ENCODE measurements at places on chromosomes 7 and 10.

DNA sequence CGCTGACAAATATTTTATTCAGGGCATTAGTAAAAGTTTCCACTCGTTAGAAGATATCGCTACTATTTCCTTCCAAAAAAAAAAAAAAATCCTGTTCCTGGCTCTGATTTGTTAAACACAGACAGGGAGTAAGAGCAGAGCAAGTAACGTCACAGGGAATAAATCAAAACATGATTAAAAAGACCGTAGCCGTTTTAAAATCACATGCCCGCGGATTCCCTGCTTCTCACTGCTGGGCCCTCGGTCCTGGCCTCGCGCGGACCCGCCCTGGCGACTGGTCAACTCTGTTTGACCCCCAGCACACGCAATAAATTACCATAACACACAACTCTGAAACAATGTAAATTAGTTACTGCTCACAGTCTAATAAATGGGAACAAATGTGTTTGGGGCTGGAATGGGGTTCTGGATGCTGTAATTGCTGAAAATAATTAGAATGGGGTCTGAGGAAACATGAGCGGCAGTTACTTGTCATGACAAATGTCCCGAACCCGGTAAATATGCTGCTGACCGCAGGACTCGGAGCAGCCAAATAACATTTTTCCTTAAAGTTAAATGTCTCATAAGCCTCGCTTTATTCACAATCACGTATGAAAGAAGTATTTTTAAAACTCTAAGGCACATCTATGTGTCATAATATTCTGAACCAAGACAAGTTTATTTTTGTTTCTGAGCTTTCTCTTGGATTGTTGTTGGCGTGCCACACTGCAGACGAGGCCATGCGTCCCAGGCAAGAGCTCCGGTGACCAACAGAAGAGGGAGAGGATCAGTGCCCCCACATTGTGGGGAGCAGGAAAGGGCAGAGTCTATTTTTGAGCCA lies 17.9 kb downstream of the EBF3 start:
- no peak for DNase-seq

DNA sequence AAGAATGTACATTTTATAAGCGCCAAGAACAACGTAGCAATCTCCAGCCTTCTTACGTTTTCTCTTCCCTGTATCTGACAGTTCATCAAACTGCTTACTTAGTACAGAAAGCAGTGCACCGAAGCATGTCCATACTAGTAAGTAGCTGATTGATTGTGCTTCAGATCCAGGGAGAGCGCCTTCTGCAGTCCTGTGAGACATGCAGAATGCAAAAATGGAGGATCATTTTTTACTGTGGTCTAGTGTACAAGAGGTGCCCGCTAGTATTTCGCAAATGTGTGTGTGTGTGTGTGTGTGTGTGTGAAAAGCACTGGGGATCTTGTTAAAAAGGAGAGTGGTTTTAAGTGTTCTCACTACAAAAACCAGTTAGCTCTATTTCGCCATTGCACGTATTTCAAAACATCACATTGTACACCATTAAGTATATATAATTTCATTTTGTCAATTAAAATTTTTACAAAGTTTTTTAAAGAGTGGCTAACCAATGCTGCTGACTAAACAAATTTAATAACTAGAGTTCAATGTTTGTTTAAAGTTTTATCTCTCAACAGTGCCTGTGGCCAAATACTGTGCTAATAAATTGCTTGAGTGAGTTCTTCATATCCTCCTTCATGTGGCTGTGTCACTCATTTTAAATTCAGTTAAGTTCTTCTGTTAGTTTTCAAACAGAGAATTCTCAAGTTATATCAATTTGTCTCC lies 99.6 kb downstream of the ZMYND11 start:
- no peak for DNase-seq

- DNase-seq: no peak
Observed at GRCh38 chr7:152909683-152910544, 150.4 kb downstream of the ACTR3B start.

DNA sequence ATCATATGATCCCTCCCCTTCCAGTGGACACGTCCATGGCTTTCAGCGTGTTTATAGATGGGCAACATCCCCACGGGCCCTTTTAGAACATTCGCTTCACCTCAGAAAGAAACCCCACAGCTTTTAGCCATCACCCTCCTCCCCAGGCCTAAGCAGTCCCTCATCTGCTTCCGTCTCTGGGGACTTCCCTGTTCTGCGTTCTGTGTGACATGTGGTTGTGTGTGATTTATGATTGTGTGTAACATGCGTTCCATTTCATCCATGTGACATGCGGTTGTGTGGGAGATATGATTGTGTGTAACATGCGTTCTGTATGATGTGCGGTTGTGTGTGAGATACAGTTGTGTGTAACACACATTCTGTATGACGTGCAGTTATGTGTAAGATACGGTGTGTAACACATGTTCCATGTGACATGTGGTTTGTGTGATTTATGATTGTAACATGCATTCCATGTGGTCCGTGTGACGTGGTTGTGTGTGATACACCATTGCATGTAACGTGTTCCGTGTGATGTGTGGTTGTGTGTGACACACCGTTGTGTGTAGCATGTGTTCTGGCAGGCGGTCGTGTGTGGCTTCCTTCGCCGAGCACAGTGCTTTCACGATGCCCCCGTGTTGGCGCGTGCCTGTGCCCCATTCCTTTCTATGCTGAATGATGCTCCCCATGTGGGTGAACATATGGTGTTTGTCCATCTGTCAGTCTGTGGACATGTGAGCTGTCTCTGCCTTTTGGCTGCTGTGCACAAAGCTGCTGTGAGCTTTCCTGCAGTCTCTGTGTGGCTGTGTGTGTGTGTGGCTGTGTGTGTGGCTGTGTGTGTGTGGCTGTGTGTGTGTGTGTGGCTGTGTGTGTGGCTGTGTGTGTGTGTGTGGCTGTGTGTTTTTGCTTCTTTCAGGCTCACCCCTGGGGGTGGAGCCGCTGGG lies 26.2 kb downstream of the PWWP2B start:
- DNase-seq: no peak

DNA sequence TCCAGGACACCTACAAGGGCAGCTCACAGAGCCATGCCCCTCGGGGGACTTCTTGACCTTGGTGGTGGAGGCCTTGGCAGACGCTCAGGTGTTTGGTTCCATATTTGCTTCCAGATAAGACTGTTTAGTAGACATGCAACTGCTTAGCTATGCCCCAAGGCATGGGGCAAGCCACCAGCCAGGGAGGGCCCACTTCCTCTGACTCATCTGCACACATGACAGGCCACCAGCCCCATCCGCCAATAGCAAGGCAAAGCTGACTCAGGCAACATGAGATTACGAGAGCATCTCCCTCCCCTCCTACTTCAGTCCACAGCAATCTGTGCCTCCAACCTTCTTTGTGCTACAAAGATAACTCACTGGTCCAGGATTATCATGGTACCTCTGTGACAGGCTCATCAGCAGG lies 54.9 kb downstream of the KCNMA1 start:
- no peak for DNase-seq

DNA sequence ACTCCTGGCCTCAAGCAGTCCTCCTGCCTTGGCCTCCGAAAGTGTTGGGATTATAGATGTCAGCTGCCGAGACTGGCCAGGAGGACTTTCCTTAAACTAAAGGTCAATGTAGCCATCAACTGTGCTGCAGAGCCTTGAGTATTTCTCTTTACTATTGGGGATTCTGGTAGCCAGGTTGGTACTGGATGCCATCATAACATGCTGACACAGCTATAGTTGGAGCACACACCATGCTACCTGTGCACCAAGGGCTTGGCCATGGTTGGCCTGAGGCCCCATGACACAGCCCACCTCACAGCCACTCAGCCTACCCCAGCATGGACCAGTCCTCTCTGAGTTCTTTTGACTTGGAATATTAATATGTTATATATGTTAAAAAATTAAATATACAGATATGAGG lies 54.4 kb downstream of the HECTD2 start:
- DNase-seq: no peak

GRCh38 chr10:116660860-116661259 lies 40.1 kb downstream of the PNLIPRP2 start:
- no peak for DNase-seq

- no peak for DNase-seq
Observed at GRCh38 chr10:99276848-99277486, 41.3 kb upstream of the HPSE2 start.

DNA sequence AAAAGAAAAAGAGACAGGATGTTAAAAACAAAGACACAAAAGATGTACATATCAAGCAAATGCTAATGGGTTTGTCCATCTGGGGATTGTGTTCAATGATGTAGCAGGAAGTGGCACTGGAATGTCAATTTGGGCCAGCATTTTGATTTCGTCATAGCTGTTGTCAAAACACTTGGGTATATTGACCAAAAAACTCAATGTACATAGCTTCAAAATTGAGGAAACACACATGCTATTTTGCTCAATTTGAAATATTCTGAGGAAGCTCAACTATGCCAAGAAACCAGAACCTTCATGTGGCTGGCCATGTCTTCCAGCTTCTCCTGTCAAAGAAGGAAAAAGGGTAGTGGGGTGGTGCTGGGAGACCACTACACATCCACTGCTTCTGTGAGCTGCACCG lies 212.7 kb upstream of the GHITM start:
- DNase-seq: no peak

DNA sequence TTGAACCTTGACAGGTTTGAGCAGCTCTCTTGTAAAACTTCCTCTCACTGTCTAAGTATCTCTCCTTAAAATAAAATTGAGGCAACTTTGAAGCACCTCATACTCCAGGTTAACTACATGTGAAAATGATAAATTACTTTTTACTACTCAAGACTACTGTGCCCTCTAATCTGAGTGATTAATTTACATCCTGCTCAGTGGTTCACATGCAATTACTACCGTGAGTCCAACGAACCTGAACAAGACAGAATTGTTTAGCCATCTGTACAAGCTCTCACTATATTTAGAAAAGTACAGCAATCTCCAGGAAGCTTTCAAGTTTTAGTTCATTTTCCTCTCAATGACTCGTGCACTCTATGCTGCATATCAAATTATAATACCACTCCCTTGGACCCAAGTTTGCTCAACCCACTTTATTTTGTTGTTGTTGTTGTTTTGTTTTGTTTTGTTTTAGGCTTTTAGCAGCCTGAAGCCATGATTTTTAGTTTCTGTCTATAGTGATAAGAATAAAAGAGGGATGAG lies 21.2 kb downstream of the PDE1C start:
- no peak for DNase-seq

- no peak for DNase-seq
Observed at GRCh38 chr7:8938044-8938805, 504.8 kb downstream of the NXPH1 start.

GRCh38 chr10:57825015-57825414 lies 442.7 kb downstream of the IPMK start:
- no peak for DNase-seq

DNA sequence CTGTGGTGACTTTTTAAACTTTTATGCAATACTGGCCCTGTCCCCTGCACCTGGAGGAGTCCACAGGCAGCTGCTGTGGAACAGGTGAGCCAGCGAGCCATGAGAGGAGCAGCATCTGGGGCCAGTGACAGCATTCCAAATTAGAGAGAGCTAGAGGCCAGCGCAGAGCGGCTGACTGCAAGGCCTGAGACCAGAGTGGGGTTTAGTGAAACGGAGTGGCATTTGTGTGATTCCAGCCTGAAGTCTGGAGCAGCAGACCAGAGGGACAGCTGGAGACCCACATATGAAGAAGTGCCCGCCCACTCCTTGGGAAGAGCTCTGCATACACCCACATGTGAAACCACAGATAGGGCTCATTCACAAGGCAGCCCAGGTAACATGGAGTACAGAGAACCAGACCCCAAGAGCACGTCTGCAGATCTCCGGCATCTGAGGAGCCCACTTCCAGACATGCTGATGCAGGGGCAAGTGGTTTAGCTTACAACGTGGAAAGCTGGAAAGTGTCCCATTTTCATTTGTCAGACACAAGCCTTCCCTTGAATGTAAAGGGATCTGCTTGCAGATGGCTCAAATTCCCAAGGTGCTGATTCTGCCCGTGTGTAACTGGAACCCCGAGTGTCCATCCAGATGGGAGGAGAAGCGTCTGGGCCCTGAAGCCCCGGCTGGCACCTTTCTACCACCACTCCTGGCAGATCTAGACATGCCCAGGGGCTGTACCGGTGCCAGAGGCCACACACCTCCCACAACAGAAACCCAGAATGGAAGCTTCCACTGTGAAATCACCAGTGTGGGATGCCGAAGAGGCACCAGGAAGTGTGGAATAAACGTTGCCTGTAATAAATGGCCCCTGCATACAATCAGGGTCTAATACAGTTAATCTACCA lies 256.0 kb upstream of the TCERG1L start:
- no peak for DNase-seq

DNA sequence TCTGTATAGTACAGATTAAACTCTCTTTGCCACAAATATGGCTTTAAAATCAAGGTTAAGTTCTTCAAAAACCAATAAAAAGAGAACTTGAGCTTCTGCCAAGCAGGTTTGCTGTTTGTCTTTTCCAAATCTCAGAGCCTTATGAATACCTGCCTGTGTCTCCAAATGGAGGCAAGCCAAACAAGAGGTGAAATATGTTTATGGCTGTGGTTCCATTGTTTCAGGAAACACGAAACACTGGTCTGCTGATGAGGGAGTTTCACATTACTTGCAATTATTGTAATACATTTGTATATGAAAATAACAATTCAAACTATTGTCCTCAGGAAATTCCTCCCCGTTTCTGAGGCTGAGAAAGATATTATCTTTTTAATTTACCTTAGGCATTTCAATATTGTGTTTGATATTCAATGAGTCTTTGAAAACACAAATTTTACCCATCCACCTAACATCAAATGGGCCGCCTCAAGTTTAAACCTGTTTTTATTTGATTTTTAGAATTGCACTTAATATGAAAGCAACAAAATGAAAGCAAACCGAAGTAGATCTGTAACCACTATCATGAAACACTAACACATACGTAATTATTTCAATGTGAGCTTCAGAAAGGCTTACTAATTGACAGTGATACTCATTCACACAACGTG lies 359.3 kb downstream of the HGF start:
- no peak for DNase-seq

GRCh38 chr7:36404639-36405408 lies 15.2 kb downstream of the ANLN start:
- no peak for DNase-seq

- DNase-seq: no peak
Observed at GRCh38 chr7:26237035-26237807, 35.7 kb downstream of the CBX3 start.

- DNase-seq: no peak
Observed at GRCh38 chr7:46812101-46812675, 769.7 kb downstream of the TNS3 start.

DNA sequence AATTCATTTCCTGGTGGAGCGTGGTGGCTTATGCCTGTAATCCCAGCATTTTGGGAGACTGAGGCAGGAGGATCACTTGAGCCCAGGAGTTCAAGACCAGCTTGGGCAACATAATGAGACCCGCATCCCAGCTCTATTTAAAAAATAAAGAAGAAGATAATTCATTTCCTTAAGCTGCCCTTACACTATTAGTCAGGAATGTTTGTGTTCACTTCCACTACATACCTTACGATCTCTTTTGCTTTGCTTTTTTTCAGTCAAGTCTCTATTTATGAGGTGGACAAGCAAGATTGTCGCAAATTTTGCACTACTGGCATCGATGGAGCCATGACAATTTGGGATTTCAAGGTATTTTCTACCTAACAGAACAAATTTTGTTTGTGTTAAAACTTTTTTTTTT lies 11.2 kb upstream of the ARPC1B start:
- DNase-seq: no peak

- no peak for DNase-seq
Observed at GRCh38 chr7:24659505-24659904, 86.3 kb downstream of the PALS2 start.
